ENCODE measurements at places on chromosomes 3 and 15.

- DNase-seq, result no peak
These were observed 6.5 kb downstream of the RRP9 start for GRCh38 chr3:51934991-51935885.

DNA sequence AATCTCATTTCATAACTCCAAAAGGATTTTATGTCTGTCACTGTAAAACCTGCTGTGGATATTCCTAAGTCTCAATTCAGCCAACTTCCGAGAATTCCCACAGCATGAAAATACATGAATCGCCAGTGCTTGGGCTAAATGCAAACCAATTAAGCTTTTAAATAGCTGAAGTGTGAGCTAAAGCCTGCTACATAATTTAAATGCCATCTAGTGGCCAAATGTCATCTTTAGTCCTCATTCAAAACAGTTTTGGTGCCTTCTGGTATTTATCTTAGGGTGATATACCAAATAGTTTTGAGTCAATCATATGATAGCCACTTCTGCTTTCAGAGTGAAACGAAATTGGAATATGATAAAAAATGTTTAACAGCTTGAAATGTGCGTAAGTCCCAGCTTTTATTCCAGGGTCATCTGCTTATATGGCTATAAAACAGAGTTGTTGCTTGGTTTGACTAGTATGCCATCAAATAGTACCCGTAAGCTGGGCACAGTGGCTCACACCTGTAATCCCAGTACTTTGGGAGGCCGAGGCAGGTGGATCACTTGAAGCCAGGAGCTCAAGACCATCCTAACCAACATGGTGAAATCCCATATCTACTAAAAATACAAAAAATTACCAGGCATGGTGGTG is 41.8 kb upstream of the CCNL1 start:
- no peak for DNase-seq

DNA sequence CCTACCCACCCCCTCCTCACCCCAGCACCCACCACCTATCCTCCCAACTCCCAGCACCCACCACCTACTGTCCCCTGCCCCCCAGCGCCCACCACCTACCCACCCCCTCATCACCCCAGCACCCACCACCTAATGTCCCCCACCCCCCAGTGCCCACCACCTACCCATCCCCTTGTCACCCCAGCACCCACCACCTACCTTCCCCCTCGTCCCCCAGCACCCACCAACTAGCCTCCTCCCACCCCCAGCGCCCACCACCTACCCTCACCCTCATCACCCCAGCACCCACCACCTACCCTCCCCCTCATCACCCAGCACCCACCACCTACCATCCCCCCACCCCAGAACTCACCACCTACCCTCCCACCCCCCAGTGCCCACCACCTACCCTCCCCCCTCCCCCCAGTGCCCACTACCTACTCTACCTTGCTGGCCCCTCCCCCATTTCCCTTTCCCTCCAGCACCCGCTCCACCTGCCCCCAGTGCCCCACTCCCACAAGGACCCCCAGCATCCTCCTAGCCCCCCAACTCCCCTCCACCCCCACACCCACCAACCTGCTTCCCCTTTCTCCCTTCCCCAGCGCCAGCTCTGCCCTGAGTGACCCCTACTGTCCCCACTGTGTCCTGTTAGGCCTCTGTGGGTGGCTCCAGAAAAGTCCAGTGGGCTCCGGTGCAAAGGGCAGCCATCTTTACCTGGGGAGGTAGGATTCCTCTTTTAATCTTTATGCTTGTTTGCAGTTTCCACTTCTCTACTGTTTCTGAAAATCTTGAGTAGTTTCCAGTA is 1.2 kb downstream of the UROC1 start:
- no peak for DNase-seq

GRCh38 chr15:64665179-64665578 is 110.2 kb downstream of the RBPMS2 start:
- DNase-seq, result no peak

- no peak for DNase-seq
These were observed 742 bp downstream of the CAMKV start for GRCh38 chr3:49868862-49869466.

DNA sequence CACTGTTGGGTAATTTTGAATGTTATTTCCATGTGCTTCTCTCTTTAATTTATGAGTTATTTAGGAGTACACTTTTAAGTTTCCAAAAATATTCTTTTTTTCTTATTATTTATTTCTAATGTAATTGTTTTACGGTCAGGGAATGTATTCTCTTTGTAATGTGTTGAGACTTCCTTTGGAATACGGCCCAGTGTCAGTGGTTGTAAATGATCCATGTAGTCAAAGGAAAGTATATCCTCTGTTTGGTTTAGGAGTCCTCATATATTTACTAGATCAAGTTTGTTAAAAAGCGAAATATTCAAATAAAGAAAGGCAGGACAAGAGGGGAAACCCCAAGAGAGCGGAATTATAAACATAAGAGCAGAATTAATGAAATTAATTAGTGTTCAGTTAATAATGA is 49.0 kb upstream of the ADGRG7 start:
- no peak for DNase-seq

DNA sequence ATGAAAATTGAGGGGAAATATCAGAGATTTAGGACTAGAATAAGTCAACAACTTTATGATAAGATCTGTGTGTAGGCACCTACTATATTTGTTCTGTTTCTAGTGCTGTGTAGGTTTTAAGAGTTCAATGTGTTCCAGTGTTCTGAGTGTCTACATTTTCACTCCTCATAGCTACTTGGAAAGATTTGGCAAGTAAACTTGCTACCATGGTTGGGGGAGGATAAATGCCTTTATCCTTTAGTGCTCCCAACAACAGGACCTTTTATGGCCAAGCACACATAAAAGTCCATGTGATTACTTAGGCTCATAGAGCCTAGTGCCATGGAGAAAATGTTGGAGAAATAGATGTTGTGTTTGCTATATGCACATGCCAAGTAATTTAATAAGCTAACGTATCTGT is 64.0 kb downstream of the LYSMD4 start:
- no peak for DNase-seq

DNA sequence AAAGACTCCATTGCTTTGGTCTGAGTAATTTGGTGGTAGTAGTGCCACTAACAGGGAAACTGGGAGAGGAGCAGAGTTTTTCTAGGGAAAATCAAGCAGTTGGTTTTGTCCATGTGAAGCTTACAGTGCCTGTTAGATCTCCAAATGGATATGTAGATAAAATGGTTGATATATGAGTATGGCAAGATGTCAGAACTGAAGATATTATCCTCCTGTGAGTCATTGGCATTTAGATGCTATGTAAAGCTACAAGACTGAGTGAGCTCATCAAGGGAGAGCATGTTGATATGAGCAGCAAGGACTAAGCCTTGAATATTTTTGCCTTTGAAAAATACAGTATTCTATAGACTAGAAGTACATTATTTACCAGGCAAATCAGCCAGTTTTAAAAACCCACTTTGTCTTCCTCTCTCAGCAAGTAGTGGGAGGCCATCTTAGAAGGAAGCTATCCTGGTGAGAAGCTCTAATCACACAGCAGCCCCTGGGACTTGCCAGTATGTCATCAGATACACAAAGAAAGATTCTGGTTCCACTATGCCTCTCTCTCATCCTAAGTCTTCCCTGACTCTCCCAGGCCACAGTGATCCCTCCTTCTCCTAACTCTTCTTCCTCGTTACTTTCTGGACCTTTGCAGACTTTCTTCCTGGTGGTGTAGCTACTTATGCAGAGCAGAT is 77.4 kb upstream of the ANKRD28 start:
- no peak for DNase-seq

- no peak for DNase-seq
These were observed 278.2 kb upstream of the STT3B start for GRCh38 chr3:31254483-31254882.

DNA sequence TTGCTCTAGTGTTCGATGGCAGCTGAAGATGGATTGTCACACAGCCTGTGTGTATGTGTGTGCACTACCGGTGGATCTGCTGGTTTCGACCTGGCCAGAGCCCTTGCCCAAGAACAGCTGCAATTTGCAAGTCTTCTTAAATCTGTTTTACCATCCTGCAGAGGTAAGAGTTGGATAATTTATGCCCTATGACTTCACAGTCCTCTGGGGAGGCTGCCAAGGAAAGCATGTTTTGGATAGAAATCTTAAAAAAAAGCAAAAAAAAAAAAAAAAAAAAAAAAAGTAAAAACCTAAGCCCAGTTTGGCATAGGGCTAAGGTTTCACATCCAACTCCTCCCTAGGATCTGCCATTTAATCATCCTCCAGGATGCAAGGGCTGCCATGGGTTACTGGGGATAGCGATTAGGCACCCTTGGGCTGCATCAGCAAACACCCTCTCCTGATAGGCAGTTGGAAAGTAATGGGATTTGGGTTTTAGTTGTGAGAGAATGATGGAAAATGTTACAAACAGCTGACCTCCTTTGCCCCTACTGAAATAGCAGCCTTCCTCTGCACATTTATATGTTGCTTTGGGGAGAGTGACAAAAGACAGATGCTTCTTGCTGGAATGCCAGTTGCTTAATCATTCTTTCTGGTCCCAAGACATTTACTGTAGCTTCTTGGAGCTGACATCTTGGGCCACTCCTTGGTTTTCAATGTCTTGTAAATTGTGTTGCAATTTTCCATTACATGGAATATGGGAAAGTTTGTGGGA is 35.4 kb downstream of the CD200R1L start:
- DNase-seq, result no peak

DNA sequence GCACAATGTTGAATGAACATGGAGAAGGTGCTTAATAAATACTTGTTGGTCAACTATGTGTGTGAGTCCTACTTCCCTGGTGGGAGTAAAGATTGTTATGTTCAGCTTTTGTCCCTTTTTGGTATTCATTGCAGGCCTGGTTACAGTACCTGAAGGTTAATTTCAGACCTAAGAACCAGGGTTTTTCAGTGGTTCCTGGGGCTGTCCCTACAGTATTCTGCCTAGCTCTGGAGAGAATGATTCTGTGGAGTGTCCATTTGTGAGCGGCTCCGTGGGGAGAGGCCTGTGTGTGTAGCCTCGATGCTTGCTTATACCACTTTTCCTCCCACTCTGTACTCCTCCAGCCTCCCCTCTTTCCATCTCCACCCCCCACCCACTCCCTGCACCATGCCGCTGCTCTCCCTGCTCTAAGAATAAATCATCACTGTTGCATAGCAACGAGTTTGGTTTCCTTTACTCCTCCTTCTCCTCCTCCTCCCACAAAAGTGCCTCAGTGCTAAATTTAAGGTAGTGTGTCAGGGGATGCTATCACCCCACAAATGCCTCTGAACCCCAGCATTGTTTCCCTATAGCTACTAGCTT is 150.6 kb upstream of the ROPN1 start:
- no peak for DNase-seq

DNA sequence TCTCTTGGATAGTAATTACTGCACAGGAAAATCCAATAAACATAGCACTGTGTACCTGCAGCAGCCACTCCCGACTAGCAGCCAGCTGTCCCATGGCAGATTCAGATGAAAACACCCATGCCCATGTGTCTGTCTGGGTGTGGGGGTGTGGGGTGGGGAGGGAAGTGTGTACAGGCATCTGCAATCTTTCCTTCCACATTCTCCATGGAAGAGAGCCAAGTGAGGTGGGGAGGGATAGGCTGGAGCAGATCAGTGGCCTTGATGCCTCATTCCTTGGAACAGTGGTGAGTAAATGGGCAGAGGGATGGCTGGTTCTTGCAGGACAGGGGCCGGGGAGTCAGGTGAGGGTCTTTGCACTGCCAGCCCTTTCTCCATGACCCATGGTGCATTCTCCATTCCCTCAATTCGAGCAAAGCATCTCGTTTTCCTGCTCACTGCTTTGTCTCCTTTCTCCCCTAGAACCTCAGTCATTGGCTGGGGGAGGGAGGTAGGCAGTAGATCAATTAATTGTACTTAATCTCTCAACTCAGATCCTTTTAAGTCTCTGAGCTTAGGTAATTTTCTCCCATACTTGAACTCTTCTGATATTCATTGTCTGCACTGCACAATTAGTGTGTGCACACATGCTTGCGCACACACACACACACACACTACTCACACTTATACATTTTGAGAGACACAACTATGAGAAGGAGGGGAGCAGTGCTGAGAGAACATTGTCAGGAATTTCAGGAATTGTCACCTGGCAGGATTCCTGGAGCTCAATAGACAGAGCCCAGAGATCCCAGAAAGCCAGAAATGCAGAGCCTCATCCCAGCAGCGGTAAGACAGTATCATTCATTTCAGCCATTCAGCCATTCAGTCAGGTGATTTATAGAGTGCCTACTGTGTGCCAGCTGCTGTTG is 31.9 kb downstream of the PDIA5 start:
- no peak for DNase-seq

DNA sequence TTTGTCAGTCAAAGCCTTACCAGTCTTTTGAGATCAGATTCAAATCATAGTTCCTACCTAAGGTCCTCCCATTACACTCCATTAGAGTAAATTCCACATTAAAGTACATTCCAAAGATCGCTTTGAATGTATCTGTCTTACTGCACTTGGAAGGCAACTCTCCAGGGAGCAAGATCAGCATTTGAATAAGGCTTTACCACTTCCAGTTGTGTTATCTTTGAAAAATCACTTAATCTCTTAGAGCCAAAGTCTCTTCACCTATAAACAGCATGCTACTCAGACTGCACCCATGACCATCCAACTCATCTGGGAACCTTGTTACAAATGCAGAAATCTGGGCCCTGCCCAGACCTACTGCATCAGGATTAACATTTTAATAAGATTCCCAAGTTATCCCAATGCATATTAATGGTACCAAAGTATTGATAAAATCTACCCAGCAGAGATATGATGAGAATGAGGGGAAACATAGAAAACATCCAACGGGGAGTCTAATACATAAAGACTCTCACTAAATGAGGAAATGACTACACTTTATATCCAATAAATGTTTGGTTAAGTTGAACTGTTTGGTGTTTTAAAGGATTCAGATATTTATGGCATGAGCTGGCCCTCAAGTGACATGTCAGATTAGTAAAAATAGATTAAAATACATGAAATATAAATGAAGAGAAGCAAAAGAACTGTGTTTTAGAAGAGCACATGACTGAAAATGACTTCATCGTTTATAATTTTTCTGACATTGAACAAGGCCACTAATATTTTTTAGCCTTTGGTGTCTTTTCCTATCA is 75.9 kb downstream of the TNIK start:
- no peak for DNase-seq

- no peak for DNase-seq
These were observed 9.1 kb upstream of the HPS3 start for GRCh38 chr3:149120051-149120972.

GRCh38 chr15:26391567-26392194 is 381.2 kb downstream of the GABRB3 start:
- no peak for DNase-seq

- DNase-seq, result no peak
These were observed 80.2 kb downstream of the ATP13A4 start for GRCh38 chr3:193474446-193474845.

- DNase-seq, result no peak
These were observed 12.5 kb upstream of the CAMKV start for GRCh38 chr3:49882166-49882565.

All from activated CD4-positive, alpha-beta T cell treated with anti-CD3 and anti-CD28 coated beads for 1 hour (primary cell).